Breast epithelium (tissue), 4 donors: ENCODE measurements at places on chromosomes 11 and 22. TPM values are rescaled to one million over a fixed set of nuclear protein-coding genes. Genes with fewer than 3 reads are reported as not detected.
A peak's percentile ranks its signal among the peaks of the same experiment; 100 is the strongest.

- H3K4me1 ChIP-seq: no peaks in the 10 kb centered on the region
- no peak for DNase-seq
- H3K36me3 ChIP-seq: no peaks in the 10 kb centered on the region
- H3K27me3 ChIP-seq: no peaks in the 10 kb centered on the region
Measured at GRCh38 chr11:32473282-32473909, 38.1 kb upstream of the WT1 start.

Gene CD82
- 38.0 TPM for total RNA-seq

Gene PGAP2
- total RNA-seq: 12.3 TPM

- no peaks in the 10 kb centered on the region for H3K27me3 ChIP-seq
- H3K36me3 ChIP-seq: peaks cover 9% of the 10 kb centered on the region
- H3K4me3 ChIP-seq: peak overlapping the region; percentile 89
- no peaks in the 10 kb centered on the region for H3K4me1 ChIP-seq
Measured at GRCh38 chr11:34105957-34106504, 602 bp downstream of the NAT10 start.

DNA sequence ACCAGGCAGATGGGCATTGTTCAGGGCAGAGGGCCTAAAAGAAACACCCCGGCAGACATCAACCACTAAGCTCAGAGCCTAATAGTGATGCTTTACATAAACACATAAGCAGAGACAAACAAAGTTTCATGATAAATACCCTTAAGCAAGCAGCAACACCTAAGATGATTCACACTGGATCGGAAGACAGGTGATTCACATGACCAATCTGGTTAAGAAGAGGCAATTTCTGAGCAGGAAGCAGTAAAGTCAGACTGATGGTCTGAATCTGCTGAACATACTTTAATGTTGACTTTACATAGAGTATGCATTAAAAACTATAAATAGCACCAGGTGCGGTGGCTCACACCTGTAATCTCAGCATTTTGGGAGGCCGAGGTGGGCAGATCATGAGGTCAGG is 56.1 kb downstream of the SYN3 start:
- H3K27ac ChIP-seq: no peak overlapping the region
- H3K4me3 ChIP-seq: no peak overlapping the region
- no peaks in the 10 kb centered on the region for H3K27me3 ChIP-seq
- no peaks in the 10 kb centered on the region for H3K36me3 ChIP-seq

- no peaks in the 10 kb centered on the region for H3K4me1 ChIP-seq
- no peak overlapping the region for H3K4me3 ChIP-seq
- DNase-seq: no peak
- H3K27ac ChIP-seq: no peak overlapping the region
- H3K27me3 ChIP-seq: no peaks in the 10 kb centered on the region
Measured at GRCh38 chr11:77381729-77382665, 80.5 kb upstream of the GDPD4 start.

Gene SOX10
- 24.9 TPM for total RNA-seq

GRCh38 chr11:1483445-1483961 is 3.1 kb downstream of the MOB2 start:
- H3K27ac ChIP-seq: no peak overlapping the region
- no peak for DNase-seq
- no peak overlapping the region for H3K4me3 ChIP-seq
- H3K27me3 ChIP-seq: no peaks in the 10 kb centered on the region

GRCh38 chr11:68997124-68997994 is 15.7 kb downstream of the MRGPRF start:
- H3K36me3 ChIP-seq: no peaks in the 10 kb centered on the region
- no peaks in the 10 kb centered on the region for H3K27me3 ChIP-seq
- H3K4me3 ChIP-seq: no peak overlapping the region
- no peak for DNase-seq
- no peak overlapping the region for H3K27ac ChIP-seq

GRCh38 chr11:11243209-11243589 is 109.9 kb downstream of the CSNK2A3 start:
- H3K4me1 ChIP-seq: peaks cover 5% of the 10 kb centered on the region
- H3K4me3 ChIP-seq: peak overlapping the region; percentile 8
- no peaks in the 10 kb centered on the region for H3K27me3 ChIP-seq
- no peak for DNase-seq

GRCh38 chr11:73152861-73153483 is 10.9 kb upstream of the FCHSD2 start:
- no peak for DNase-seq
- H3K27me3 ChIP-seq: no peaks in the 10 kb centered on the region

Gene OR52W1
- not detected for total RNA-seq

DNA sequence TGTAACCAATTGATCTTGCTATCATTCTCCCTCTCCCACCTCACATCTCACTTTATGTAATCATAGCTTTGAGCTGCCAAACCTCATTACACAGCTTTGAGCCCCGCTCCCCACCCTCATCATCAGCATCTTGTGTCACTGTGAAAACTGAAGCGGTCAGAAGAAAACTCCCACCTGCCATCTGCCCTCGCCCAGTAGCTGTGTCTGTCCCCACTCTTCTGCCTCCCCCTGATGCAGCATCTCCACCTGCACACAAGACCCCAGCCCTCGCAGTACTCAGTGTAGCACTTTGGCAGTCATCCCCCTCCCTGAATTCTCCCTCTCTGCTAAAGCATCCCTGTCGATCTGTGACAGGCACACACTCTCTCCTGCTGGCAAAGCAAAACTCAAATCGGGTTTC is 60.3 kb upstream of the YWHAH start:
- no peak for DNase-seq
- H3K4me3 ChIP-seq: no peak overlapping the region
- H3K36me3 ChIP-seq: no peaks in the 10 kb centered on the region
- H3K4me1 ChIP-seq: no peaks in the 10 kb centered on the region
